ENCODE measurements at places on chromosomes 2 and 18. TPM values are rescaled to one million over a fixed set of nuclear protein-coding genes. Genes with fewer than 3 reads are reported as not detected.

ADCY3 gene
- total RNA-seq, result 115 TPM

GBX2 gene
- total RNA-seq, result 0.13 TPM

DPYSL5 gene
- not detected for total RNA-seq

SNORC gene
- 1.6 TPM for total RNA-seq

SIX2 gene
- total RNA-seq, result 6.2 TPM

DLX2 gene
- total RNA-seq, result 0.33 TPM

CFC1B gene
- total RNA-seq, result not detected

POTEI gene
- total RNA-seq, result not detected

REG3G gene
- total RNA-seq, result not detected

SCYGR4 gene
- not detected for total RNA-seq

OBSL1 gene
- total RNA-seq, result 64.4 TPM

CRYGC gene
- not detected for total RNA-seq

UGT1A3 gene
- total RNA-seq, result not detected

ITGAV gene
- 346 TPM for total RNA-seq

SIGLEC15 gene
- total RNA-seq, result 1.8 TPM

NTSR2 gene
- total RNA-seq, result not detected

CD8B2 gene
- total RNA-seq, result not detected

ADRA2B gene
- 14.9 TPM for total RNA-seq

RALB gene
- total RNA-seq, result 53.7 TPM

MORN2 gene
- 8.0 TPM for total RNA-seq

CHRND gene
- total RNA-seq, result not detected
